Hippocampal formation (tissue), 2 donors: ENCODE measurements at places on chromosomes 16 and 17.
A peak's percentile ranks its signal among the peaks of the same experiment; 100 is the strongest.

GRCh38 chr16:79691007-79691406 lies 90.5 kb upstream of the MAF start:
- DNase-seq = no peak

DNA sequence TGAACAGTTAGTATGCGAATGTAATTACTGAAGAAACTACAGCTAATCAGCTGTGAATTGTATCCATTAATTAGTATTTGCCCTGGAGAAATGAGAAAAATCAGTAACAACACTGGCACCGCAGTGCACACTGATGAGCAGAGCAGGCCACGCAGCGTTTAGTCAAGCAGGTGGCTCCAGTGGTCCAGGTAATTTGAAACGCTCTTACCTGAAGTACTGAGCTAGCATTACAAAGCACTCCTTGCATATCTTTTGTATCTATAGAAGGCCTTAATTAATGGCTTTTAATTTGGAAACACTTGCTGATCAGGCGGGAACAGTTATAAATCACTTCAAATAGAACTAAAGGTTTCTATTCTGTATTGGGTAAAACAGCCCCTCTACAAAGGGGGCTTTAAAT lies 76.4 kb downstream of the TOX3 start:
- DNase-seq = no peak

DNA sequence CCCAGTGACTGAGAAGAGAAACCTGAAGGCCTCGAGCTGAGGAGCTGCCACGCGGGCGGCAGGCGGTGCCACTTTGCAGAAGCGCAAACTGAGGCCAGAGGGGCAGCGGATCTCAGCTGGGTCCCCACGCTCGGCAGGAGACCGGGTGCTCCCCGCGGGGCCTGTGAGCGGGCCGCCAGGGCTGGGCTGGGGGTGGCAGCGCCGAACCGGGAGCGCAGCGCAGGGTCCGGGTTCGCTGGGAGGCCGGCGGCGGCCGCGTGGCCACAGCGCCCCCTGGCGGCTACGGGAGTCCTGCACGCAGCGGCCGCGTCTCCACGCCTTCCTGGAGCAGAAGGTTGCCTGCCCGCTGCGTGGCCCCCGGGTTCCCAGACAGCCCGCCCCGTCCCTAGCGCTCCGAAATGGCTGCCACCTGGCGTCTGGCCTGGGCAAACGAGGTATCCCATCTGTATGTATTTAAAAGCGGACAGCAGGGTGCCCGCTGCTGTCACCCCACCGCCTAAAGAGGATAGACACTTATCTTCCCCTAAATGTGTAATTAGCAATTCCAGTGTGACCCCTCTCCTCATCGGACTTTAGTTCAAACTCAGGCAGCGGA lies 96.1 kb upstream of the CDH5 start:
- DNase-seq = peak; percentile 40

- DNase-seq = no peak
Measured at GRCh38 chr17:29747660-29748059, 124.9 kb upstream of the CORO6 start.

DNA sequence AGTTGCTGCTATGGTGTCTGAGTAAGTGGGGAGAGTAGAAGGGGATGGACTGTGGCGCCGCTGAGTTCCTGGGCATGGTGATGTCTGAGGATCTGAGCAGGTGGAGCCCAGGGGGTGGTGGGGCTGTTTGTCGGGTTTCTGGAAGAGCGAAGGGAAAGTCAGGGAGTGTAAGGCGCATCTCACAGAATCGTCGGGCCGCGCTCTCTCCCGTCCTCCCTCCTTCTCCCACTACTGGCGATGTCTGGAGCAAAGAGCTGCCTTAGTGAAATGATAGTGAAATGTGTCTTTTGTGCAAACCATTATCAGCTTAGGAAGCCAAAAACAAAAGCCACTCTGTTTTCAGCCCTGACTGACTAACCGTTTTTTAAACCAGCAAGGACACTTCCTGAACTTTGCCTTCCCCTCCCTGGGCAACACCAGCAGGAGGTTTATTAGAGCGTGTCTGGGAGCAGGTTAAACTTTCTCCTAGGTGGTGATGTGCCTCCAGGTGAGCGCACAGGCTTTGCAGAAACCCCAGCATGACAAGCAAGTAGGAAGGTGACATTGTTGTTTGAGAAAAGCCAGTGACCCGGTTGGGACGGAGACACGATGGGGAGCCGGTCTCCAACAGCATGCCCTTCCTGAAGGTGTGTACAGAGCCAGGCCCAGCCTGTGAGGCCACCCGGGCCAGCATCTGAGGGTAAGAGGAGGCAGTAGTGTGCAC lies 49.1 kb downstream of the RAB11FIP3 start:
- peak; percentile 62 for DNase-seq

DNA sequence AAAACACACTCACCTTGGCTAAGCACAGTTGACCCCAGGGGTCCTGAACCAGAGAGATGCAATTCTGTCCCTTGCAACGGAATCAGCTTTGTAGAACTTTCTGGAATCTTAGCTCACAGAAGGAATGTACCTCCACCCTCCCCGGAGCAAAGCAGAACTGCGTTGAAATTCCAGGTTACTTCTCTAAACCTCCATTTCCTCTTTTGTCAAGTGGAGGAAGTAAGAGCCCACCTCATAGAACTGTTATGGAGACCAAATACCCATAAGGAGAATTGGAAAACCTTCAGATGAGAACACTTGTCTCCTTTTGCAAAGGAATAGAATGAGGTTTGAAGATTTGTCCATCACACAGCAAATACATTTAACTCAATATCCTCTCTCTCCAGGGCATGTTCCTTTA lies 86.6 kb upstream of the RBBP6 start:
- DNase-seq = no peak

GRCh38 chr17:22217135-22217534 lies 524.8 kb downstream of the KCNJ18 start:
- no peak for DNase-seq

GRCh38 chr17:67696347-67696746 lies 21.4 kb upstream of the NOL11 start:
- DNase-seq = no peak

DNA sequence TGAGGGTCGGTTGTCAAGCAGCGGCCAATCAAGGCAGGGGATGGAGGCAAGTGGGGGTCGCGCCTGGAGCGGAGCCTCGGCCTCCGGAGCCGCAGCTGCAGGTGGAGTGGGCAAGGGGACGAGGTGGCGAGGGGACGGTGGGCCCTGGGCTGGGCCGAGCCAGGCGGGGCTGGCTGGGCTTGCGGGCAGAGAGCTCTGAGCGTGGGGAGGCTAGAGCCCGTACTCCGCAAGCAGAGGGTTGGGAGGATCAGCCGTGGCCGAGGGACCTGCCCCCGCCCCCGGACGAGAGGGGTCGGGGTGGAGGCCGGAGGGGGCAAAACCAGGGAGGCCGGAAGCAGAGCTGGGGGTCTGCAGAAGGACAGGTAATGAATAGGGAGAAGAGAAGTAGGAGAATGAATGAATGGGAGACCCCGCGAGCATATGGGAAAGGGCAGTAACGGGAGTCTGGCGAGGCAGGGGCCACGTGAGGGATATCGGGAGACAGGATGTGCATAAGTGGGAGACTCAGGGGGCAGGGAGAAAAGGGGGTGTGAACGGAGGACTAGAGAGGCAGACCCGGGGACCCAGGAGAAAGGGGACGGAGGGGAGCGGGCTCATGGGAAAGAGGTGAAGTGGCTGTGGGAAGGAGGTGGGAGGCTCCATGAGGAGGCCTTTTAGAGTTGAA lies at the start of gene KATNB1:
Gene KATNB1, plus strand, starts transcription at position 16 of the 664 bp plus-strand sequence. CDS start 1,474 bp downstream, outside the sequence.
- no peak for DNase-seq

DNA sequence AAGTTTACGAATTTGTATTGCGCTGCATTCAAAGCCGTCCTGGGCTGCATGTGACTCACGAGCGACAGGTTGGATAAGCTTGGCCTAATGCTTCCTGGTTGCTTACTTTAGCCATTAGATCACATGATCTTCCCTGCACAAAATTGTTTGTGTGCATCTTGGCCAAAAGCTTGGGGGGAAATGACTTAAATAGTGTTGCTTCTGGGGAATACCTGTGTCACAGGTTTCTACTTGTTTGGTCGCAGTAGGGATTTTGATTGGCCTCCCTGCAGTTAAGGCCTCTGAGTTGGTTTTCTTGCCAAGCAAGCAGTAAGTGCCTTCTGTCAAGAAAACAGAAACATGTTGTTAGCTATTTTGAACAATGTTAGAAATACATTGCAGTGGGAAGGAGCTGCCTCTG lies 39.6 kb upstream of the DUSP14 start:
- no peak for DNase-seq

GRCh38 chr17:78020717-78021108 lies 62.2 kb downstream of the TNRC6C start:
- DNase-seq = no peak

DNA sequence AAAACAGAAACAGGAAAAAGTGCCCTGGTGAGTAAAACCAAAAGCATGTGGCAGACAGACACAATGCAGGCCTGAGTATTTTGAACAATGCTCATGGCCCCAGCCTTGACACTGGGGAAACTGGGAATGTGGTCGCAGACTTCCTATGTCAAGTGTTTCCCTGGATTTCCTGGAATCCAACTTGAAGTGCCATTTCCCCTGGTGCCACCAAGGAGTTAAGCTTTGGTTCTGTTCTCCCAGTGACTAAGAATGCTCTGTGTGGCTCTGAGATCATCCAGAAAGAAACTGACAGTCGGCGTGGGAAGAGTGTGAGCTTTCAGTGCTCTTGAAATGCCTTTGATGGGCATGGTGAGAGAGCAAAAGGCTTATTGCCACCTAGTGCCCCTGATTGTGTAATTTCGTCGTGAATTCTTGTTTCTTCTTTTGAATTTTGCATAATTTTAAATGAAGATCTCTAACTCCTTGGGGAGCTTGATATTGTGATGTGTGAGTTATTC lies 96.0 kb downstream of the YPEL2 start:
- DNase-seq = peak; percentile 20

DNA sequence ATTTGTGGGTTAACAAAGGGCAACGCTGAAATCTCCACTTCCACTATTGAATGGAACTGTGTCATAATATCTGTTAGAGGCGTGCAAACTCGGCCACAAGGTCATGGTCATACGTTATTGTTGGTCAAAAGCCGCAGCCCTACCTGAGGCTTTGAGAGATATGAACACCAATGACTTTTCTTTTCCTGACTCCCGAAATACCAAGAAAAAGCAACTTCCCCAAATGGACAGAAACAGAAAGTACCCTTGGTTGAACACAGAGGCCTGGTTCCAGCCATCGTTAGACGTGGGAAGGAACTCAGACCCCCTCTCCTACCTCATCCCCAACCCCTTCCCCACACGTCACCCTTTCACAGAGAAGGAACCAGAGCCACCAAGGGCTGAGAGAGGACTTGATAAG lies 1.4 kb upstream of the PIK3R5 start:
- DNase-seq = no peak

- DNase-seq = no peak
Measured at GRCh38 chr16:87201052-87201451, 116.1 kb downstream of the C16orf95 start.

DNA sequence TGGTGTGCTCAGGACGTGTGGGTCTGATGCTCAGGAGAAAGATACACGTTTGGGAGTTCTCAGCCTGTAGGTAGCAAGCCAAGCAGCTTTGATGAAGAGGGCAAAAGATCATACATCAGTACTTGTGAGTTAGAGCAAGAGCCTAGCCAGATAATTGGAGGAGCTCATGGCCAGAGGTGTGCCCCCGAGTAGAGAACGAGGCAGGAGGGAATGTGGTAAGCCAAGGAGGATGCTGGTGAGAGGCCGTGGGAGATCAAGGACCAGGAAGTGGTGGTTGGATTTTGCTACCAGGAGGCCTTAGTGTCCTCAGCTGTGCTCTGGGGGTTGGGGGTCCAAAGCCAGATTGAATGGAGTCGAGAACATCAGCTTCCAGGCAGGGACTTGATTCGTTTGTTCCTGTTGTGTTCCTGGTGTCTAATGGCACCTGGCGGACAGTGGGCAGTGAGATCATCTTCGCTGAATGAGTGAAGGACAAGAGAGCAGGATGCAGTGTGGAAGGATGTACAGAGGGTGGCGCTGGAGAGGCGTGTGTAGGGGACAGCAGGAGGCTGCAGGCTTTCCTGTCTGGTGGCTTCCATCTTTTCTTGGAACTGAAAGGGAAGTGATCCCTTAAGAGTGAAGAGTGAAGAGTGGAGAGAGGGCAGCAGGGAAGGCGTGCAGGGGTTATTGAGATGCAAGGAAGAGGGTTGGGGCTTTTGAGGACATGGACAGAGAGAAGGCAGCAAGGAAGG lies 11.6 kb downstream of the FBXL19 start:
- no peak for DNase-seq

GRCh38 chr16:4891097-4891885 lies 44.0 kb downstream of the UBN1 start:
- no peak for DNase-seq

- no peak for DNase-seq
Measured at GRCh38 chr17:79942011-79942405, 93.7 kb downstream of the TBC1D16 start.

DNA sequence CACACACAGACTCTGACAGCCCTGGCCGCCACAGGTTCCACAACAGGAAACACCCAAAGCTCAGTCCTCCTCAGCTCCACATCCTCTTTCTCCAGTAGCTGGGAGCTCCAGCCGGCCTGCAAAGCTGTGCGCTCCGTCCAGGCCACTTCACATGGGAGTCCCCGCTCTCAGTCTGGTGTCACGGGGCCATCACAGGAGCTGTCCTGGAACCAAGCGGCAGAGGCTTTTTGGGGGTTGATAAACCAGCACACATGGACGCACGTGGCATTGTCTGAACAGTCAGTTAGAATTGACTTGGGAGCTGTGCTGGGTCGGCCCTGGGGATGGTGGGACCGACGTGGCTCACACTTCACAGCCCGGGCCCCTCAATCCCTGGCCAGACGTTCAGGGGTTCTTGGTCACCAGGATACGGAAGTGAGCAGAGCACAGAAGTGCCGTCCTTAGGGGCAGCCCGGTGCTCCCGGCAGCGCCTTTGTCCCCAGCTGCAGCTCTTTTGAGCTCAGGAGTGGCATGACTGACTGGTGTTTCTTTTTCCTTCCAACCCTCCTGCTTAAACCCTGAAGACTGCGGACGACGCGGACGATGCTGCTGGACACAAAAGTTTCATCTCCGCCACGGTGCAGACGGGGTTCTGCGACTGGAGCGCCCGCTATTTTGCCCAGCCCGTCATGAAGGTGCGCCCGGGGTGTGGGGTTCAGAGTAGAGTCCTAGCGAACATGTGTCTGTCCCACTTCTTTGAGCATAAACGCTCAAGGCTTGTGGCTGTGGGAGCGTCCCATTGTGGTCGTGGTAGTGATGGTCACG lies 66.6 kb upstream of the CHMP6 start:
- DNase-seq = no peak

GRCh38 chr17:75566834-75567233 lies 20.8 kb upstream of the MYO15B start:
- no peak for DNase-seq

- no peak for DNase-seq
Measured at GRCh38 chr17:8488901-8489300, 53.2 kb downstream of the NDEL1 start.

GRCh38 chr16:22330326-22330725 lies 33.1 kb downstream of the POLR3E start:
- no peak for DNase-seq

DNA sequence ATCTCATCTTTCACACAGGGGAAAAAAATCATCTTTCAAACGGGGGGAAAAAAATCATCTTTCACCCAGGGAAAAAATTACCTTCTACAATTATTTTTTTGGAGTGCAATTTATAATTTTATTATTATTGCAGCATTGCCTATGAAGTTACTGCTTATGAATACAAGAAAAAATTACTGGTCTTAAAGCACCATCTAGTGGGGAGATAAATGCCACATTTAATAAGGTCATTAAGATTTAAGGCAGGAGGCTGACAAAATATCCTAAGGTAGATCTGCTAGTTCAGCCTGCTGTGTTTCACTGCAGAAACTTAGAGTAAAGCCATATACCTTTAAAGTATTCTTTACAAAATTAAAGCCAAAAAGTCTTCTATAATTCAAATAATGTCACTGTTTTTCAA lies 13.7 kb downstream of the SHCBP1 start:
- DNase-seq = no peak

- no peak for DNase-seq
Measured at GRCh38 chr16:47888142-47888541, 267.7 kb downstream of the ABCC12 start.

GRCh38 chr16:58299757-58300349 lies 5.0 kb upstream of the PRSS54 start:
- no peak for DNase-seq
